ENCODE measurements at places on chromosomes 3 and 15.

DNA sequence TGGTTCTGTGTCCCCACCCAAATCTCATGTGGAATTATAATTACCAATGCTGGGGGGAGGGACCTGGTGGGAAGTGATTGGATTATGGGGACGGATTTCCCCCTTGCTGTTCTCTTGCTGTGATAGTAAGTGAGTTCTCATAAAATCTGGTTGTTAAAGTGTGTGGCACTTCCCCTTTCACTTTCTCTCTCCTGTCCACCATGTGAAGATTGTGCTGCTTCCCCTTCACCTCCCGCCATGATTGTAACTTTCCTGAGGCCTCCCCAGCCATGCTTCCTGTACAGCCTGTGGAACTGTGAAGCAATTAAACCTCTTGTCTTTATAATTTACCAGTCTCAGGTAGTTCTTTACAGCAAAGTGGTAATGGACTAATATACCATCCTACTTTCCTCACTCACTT lies 289.6 kb downstream of the EFHB start:
- DNase-seq, result no peak

GRCh38 chr3:66304293-66304692 lies 83.5 kb downstream of the SLC25A26 start:
- no peak for DNase-seq

- DNase-seq, result no peak
Measured at GRCh38 chr15:75126864-75127580, 74.7 kb upstream of the C15orf39 start.

- DNase-seq, result no peak
Measured at GRCh38 chr3:58659051-58659675, 7.4 kb downstream of the FAM3D start.

- no peak for DNase-seq
Measured at GRCh38 chr15:25067725-25068309, 113.0 kb downstream of the SNRPN start.

DNA sequence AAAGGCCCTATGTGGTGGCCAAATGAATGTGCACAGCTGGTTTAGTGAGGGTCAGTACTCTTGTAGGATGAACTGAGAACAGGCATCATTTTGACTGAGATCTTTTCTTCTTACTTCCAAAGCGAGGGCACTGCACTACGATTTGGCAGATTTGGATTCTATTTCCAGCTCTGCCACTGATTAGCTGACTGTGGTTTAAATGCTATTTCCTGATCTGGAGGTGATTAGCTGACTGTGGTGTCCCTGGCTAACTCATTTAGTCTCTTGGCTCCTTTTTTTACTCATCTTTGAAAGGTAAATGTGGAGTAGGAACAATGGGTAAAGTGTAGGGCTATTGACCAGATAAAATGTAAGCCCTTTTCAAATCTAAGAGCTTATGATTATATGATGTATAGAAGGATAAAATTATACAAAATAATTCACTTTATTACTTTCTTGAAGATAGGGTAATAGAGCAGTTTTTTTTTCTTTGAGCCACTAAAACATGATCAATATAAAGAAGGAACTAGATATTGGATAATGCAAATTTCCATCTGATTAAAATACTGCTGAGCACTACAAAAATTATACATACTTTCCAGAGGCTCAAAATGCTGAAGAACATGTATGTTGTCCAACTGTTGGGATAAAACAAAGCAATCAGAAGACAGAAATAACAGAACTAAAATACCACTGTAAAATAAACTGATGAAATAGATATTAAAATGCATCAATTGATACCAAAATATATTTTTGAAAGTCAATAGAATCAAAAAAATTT lies 39.7 kb upstream of the PLOD2 start:
- DNase-seq, result no peak

GRCh38 chr3:54086652-54087405 lies 35.5 kb upstream of the CACNA2D3 start:
- DNase-seq, result no peak
